ENCODE measurements at places on chromosomes 12 and 14. TPM values are rescaled to one million over a fixed set of nuclear protein-coding genes. Genes with fewer than 3 reads are reported as not detected.

HOXC6 gene
- 2.0 TPM for total RNA-seq

OR4Q2 gene
- total RNA-seq: not detected

KRT80 gene
- 6.7 TPM for total RNA-seq

CEBPE gene
- total RNA-seq: not detected

GPRC5D gene
- total RNA-seq: not detected

CACNA2D4 gene
- total RNA-seq: 35.2 TPM

PTCSC3 gene
- total RNA-seq: not detected

TTLL5 gene
- 33.2 TPM for total RNA-seq

COX8C gene
- total RNA-seq: not detected

MMP19 gene
- 0.58 TPM for total RNA-seq

PRR4 gene
- 1.8 TPM for total RNA-seq

PTPRQ gene
- total RNA-seq: not detected

SYCP3 gene
- not detected for total RNA-seq

SLC38A4 gene
- total RNA-seq: not detected

PELI2 gene
- 1.2 TPM for total RNA-seq

TSPAN11 gene
- total RNA-seq: not detected

DICER1 gene
- total RNA-seq: 19.3 TPM

Measured in HT1080 (cell line).